ENCODE measurements at places on chromosomes 1 and 21. TPM values are rescaled to one million over a fixed set of nuclear protein-coding genes. Genes with fewer than 3 reads are reported as not detected.

The ASCL5 gene
- 0.10 TPM for total RNA-seq

The ZNF593OS gene
- total RNA-seq, result not detected

The CFHR5 gene
- not detected for total RNA-seq

The MYCL gene
- 1.4 TPM for total RNA-seq

The SLC30A7 gene
- 9.2 TPM for total RNA-seq

The CRB1 gene
- total RNA-seq, result not detected

The RSPH1 gene
- 0.40 TPM for total RNA-seq

The CD5L gene
- not detected for total RNA-seq

The ARL8A gene
- total RNA-seq, result 44.0 TPM

The BRINP3 gene
- total RNA-seq, result not detected

The CASQ2 gene
- not detected for total RNA-seq

The TNFRSF4 gene
- total RNA-seq, result not detected

The ST6GALNAC5 gene
- not detected for total RNA-seq

The VANGL2 gene
- total RNA-seq, result 0.69 TPM

The MANEAL gene
- 25.5 TPM for total RNA-seq

The NPR1 gene
- total RNA-seq, result 0.97 TPM

The RBM8A gene
- total RNA-seq, result 225 TPM

The BARHL2 gene
- not detected for total RNA-seq

The CFHR3 gene
- total RNA-seq, result 0.20 TPM

The CACNA1S gene
- total RNA-seq, result not detected

The CNKSR1 gene
- 0.32 TPM for total RNA-seq

The TNFRSF25 gene
- 3.3 TPM for total RNA-seq

The ADAM30 gene
- total RNA-seq, result not detected

The COL18A1 gene
- 165 TPM for total RNA-seq

The NUCKS1 gene
- total RNA-seq, result 154 TPM

The VANGL1 gene
- total RNA-seq, result 24.6 TPM

The MARCKSL1 gene
- 67.3 TPM for total RNA-seq

The HMGCL gene
- 12.9 TPM for total RNA-seq

The MAP3K7CL gene
- 1.4 TPM for total RNA-seq

The CHI3L1 gene
- total RNA-seq, result not detected

The GFI1 gene
- 0.24 TPM for total RNA-seq

The CRP gene
- total RNA-seq, result not detected

The KCND3 gene
- total RNA-seq, result not detected

The CGN gene
- 2.6 TPM for total RNA-seq

The SLC35F3 gene
- 5.4 TPM for total RNA-seq

The GBP2 gene
- total RNA-seq, result 0.77 TPM

The SLAMF1 gene
- not detected for total RNA-seq

The C1orf116 gene
- 4.9 TPM for total RNA-seq

The FLG gene
- total RNA-seq, result 0.02 TPM

The SLAMF8 gene
- 0.06 TPM for total RNA-seq

The AMIGO1 gene
- total RNA-seq, result 1.2 TPM

The IFI44L gene
- total RNA-seq, result not detected

The INKA2 gene
- total RNA-seq, result 3.4 TPM

Measured in A549 treated with GW870086 at 1 μM for 4 hours (cell line).